ENCODE measurements at places on chromosomes 3 and 15.
A peak's percentile ranks its signal among the peaks of the same experiment; 100 is the strongest.

DNA sequence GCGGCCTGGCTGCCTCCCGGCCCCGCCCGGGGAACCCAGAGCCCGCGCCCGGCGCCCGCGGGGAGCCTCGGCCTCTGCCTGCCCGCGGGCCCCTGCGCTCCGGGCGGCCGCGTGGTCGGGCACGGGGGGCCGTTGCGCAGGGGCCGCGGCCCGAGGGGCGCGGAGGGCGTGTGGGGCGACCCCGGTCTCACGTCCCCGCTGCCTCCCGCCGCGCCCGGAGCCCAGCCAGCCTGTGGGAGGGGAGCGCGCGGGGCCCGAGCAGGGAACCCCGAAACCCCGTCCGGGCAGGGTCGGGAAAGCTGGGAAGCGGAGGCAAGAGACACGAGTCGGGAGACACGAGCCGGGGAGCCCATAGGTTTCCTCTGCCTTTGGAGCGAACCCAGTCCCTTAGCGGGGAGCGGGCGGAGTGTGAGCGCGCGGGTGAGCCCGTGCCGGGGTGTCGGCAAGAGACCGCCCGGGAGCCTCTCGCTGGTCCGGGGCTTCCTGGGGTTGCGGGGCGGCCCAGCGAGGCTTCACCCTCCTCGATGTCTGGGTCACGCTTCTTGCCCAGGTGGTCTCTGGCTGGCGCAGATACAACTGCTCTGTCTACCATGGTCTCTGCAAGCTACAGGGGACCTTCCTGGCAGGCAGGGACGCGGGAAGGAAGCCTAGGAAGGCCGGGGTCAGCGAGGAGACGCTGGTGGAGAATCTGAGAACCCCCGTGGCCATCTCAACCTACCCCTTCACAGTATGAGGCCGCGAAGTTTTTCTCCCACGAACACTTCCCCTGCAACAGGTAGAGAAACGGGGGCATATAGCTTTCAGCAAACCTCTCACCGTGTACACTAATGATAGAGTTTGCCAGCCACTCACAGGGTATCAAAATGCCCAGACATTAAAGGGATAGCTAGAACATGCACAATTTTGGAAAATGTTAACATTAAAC lies 586 bp downstream of the LRRK1 start:
- DNase-seq = no peak

DNA sequence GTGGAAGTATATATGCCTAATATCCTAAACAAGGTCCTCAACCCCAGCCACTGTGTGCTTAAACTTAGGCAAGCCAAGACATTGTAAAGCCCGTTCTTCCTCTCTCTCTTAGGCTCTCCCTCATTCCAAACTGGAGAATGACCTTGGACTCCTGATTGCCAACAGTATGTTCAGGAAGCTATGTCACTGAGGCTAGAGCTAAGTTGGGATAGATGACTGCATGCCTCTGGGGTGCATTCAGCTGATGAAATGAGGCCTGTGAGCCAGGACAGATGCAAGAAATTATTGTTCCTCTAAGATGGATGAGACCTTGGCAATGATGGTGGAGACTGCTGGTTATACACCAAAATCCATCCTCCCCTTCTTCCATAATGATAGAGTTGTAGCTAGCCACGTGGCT lies 27.9 kb upstream of the TBC1D21 start:
- no peak for DNase-seq

- no peak for DNase-seq
Observed at GRCh38 chr15:85318732-85319076, 61.7 kb upstream of the AKAP13 start.

GRCh38 chr3:128076483-128077201 lies 24.4 kb downstream of the SEC61A1 start:
- no peak for DNase-seq

DNA sequence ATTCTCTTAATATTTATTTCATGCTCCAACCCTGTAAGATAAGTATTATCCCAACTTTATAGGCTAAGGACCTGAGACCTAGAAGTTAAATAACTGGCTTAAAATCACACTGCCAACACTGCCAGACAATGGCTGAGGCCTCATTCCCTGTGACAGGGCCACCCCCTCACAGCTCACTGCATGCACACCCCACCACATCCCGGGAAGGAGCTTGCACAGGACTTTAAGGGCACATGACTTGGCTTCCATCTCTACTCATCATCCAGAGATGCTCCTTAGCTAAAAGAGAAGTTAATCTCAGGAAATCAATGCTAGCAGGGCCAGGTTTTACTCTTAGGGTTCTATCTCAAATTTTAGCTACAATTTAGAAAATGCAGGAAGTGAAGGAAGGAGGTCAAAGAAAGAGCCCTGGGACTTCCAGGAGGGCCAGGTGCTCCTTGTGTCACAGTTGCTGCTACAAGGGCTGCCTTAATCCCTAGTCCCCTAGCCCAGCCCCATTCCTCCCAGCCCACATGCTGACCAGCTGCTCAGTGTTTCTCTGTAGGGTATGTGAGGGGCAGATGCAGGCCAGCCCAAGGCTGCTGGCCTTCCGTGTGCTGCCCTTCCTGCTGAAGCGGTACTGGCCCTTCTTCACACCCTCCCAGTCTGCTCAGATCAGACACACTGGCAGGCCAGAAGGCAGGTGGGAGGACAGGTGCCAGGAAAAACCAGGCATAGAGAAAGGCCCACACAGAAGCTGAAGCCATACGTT lies 53.5 kb downstream of the WWTR1 start:
- no peak for DNase-seq

DNA sequence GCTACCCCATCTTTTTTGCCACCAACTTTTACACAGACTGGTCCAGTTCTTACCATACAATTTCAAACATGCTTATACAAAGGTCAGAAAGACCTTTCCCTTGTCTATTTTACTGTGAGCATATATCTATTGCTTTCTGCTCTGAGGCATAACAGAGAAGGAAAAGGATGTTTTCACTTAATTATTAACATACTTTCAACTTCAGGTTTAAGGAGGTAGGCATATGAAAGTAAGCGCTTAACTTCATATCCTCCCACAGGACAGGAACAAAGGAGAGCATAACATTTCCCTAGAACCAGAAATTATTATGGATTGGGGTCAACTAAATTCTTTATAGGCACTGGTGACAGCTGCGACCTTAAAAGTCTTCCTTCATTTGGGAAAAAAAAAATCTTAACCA lies 1.1 kb downstream of the MYEF2 start:
- no peak for DNase-seq

- no peak for DNase-seq
Observed at GRCh38 chr15:23002920-23003319, 22.8 kb upstream of the CYFIP1 start.

- DNase-seq = no peak
Observed at GRCh38 chr3:85159376-85159775, 200.6 kb downstream of the CADM2 start.

- DNase-seq = no peak
Observed at GRCh38 chr15:41647262-41647661, 12.9 kb upstream of the MGA start.

- no peak for DNase-seq
Observed at GRCh38 chr3:27633224-27633545, 88.9 kb downstream of the EOMES start.

GRCh38 chr3:18035641-18036449 lies 293.4 kb upstream of the TBC1D5 start:
- no peak for DNase-seq

GRCh38 chr3:106829206-106829605 lies 548.0 kb upstream of the CCDC54 start:
- DNase-seq = no peak

DNA sequence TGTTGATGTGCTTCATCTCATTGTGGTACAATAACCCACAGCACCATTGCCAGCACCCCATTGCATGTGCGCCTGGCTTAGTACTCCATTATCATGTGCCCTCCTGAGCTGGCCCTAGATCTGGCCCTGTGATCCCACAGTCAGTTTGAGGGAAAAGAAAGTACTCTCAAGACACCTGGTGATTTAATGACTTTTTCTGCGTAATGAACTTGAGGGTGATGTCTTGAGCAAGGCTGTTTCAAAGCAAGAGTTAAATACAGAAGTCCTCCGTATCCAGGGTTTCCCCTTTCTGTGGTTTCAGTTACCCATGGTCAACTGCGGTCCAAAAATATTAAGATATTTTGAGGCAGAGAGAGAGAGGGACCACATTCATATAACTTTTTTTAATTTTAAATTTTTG lies 16.3 kb downstream of the C3orf20 start:
- DNase-seq = no peak

DNA sequence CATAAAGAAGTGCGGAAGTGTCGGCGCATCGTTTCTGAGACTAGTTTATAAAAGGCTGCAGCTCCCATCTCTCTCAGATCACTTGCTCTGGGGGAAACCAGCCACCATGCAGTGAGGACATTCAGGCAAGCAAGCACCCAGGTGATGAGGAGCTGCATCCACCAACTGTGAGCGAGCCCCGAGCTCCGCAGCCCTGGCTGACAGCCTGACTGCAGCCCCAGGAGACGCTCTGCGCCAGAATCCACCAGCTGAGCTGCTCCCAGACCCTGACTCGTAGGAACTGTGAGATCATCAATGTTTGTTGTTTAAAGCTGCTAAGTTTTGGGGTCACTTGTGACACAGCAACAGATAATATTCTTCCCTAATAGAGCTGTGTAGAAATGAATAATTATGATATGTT lies 5.0 kb upstream of the TM2D3 start:
- no peak for DNase-seq

DNA sequence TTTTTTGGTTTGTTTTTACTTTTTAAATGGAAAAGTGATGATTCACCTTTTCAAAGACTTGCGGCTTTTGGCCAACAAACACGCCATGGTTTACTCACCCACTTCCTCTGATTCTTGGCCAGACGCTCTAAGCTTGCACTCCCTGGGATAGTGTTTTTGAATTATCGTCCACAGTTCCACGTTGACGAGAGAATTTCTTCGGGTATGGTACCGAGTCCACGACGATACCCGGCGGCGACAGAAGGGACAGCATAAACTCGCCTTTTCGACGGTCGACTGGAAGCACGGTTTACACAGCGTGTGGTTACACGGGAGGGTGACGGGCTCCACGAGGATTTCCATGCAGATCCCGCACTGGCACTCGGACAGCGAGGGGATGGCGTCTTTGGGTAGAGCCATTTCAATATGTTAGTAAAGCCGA lies 783 bp downstream of the RNF168 start:
- no peak for DNase-seq

GRCh38 chr3:126685493-126685892 lies 18.5 kb upstream of the CHCHD6 start:
- no peak for DNase-seq

DNA sequence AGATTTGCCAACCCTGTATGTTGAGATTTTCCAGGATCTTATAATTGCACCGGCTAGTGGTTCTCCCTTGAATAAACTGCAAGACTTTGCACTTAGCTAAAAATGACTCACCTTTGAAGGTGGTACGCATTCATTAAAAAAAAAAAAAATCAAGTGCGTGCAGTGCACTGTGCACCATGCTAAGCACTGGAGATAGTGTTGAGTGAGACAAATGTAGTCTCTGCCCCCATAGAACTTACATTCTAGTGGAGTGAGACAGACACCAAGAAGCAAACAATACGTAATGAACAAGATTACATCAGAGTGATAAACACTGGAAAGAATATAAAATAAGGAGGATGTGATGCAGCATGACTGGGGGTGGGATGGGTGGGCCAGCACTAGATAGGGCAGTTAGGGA lies 69.4 kb downstream of the ITPR1 start:
- DNase-seq = no peak

DNA sequence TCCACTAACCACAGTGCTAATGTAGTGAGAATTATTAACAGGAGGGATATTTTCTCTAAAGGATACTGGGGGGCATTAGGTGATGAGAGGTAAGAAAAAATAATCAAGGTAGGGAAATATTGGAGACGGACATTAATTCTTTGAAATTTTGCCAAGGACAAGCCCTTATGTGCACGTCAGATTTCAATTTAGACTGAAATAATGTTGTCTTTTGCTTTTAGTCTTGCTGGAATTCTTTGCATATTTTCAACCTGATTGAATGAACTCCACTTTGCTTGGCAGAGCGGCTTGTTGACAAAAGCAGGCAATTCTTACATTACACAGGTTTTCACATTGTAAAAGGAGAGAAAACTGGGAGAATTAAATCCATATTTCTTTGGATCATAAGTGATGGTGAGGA lies 25.0 kb upstream of the C3orf52 start:
- no peak for DNase-seq

GRCh38 chr3:193134856-193135255 lies 106.2 kb upstream of the PLAAT1 start:
- peak; percentile 8 for DNase-seq

DNA sequence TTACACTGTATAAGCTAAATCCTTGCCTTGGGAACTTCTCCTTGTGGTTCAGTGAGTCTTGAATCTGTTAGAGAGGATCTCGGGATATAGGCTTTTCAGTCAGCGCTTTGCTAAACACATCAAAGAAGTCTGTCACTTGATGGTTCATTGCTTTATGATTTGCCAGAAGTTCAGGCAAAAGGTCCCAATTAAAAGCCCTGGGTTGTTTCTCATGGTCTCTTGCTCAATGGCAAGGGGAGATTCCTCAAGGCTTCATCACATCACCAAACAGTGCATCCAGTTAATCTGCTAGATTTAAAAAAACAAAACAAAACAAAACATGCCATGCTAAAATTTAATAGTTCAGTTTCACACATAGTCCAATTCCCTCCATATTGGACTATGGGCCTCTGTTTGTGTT lies 114.8 kb downstream of the FILIP1L start:
- DNase-seq = no peak
